ENCODE measurements at places on chromosomes 4 and X.

DNA sequence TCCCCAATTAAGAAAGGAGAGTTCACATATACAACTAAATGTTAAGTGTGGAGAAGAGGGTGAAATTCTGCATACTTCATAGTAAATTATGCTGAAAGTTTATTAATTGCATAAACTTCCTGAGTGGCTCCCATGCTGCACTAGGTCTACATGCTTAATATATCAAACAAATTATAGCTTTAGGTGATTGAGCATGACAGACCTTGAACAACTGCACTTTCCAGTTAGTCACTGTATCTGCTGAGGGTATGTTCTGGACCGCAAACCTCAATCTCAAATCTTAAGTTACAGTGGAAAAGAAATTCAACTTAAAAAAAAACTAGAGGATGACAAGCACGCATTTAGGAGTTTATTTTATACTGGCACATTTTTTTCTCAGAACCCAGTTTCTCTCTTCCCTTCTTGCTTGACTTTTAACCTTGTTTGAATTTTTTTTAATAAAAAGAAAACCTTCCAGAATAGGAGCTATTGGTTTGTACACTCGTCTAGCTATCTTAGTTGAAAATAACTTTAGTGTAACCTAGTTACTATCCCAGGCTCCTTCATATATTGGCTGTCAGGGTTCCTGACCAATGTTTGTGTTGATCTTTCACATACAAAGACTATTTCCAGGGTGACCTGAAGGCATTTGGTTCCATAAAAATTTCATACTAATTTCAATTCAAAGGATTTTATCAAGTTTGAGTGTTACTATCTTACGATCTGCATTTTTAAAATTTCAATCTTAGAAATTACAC, 10.2 kb upstream of the FAM120C start:
- no peak overlapping the region for H3K27ac ChIP-seq
- no peaks in the 10 kb centered on the region for H3K27me3 ChIP-seq
- H3K4me3 ChIP-seq = no peak overlapping the region

DNA sequence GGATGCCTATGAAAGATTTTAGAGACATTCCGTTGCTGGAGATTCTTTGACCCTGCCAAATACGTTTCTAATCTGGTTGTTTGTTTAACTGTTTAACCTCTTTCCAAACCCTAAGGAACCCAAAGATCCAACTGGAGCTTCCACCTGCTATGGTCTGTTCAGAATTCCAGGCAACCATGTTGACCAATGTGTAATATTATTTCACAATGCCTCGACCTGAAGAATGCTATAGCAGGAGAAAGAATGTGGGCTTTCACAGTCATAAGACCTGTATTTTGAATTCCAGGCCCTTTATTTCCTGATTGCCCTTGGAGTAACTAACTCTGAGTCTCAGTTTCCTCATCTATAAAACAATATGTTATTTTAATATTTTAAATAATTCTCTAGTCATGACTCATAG, 90.8 kb downstream of the COL25A1 start:
- no peaks in the 10 kb centered on the region for H3K36me3 ChIP-seq
- peaks cover 2% of the 10 kb centered on the region for H3K27me3 ChIP-seq
- no peak for DNase-seq
- H3K4me3 ChIP-seq = no peak overlapping the region
- no peaks in the 10 kb centered on the region for H3K4me1 ChIP-seq
- H3K27ac ChIP-seq = no peak overlapping the region

DNA sequence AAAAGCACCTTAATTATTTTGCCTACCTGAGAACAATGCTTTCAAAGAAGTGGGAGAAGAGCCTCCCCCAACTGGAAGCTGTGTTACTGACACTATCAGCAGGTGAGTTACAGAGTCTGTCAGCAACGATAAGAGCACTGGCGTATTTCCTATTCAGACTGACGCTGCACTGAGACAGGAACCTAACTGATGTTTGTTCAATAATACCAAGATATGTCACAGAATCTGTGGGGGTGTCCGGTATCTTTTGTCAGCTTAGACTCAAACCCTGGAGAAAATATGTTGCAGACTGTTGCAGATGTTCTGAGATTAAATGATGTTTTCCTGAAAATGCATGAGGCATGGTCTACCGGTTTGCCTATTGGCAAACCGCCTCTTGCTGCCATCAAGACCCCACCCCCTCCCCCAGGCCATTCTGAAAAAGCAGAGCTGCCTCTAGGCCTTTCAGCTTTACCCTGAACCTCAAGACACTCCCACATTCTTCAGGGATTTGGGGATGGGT, 115.2 kb upstream of the KIT start:
- no peaks in the 10 kb centered on the region for H3K27me3 ChIP-seq
- H3K36me3 ChIP-seq = no peaks in the 10 kb centered on the region
- H3K27ac ChIP-seq = no peak overlapping the region
- H3K4me1 ChIP-seq = peaks cover 8% of the 10 kb centered on the region

DNA sequence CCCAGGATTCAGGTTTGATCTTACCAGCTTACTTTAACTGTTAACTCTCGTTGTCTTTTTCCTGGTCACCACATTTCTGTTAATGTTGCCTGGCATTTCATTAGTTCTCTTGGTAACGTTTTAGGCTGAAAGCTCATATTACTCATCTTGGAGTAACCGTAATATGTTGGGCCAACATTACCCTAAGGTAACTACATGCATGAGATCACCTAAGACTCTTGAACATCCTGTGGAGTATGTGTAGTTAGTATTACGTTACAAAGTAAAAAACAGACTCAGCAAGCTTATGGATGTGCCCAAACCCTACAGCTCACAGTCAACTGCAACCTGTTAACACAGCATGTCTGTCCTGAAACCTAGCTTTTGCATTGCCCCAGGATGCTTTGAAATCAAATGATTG, 203.3 kb upstream of the HS3ST1 start:
- H3K4me3 ChIP-seq = no peak overlapping the region
- no peaks in the 10 kb centered on the region for H3K27me3 ChIP-seq
- H3K27ac ChIP-seq = no peak overlapping the region
- H3K4me1 ChIP-seq = no peaks in the 10 kb centered on the region
- DNase-seq = no peak

DNA sequence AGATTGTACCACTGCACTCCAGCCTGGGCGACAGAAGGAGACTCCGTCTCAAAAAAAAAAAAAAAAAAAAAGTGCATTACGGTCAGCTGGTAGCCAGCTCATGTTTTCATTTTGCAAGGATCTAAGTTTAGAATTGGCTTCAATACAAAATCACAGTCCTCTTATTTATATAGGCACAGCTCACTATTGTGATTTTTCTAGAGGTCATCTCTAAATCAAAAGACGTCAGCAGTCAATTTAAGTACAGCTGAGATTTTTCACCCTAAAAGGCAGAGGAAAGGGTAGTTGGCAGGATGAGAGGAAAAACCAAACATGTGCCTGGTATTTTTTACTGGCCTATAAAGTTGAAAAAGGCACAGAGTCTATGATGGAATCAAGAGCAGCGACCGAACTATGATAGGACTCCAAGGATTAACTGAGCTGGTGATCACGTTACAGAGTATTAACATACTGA, 30.8 kb downstream of the ASB5 start:
- H3K36me3 ChIP-seq = no peaks in the 10 kb centered on the region
- H3K4me1 ChIP-seq = no peaks in the 10 kb centered on the region
- DNase-seq = no peak
- H3K4me3 ChIP-seq = no peak overlapping the region

GRCh38 chrX:133859336-133859735, 126.1 kb downstream of the GPC3 start:
- H3K4me1 ChIP-seq = no peaks in the 10 kb centered on the region
- H3K4me3 ChIP-seq = no peak overlapping the region
- H3K27ac ChIP-seq = no peak overlapping the region

GRCh38 chrX:24283127-24283794, 30.6 kb downstream of the SUPT20HL2 start:
- no peaks in the 10 kb centered on the region for H3K36me3 ChIP-seq
- H3K27ac ChIP-seq = no peak overlapping the region
- no peak for DNase-seq
- H3K4me3 ChIP-seq = no peak overlapping the region

DNA sequence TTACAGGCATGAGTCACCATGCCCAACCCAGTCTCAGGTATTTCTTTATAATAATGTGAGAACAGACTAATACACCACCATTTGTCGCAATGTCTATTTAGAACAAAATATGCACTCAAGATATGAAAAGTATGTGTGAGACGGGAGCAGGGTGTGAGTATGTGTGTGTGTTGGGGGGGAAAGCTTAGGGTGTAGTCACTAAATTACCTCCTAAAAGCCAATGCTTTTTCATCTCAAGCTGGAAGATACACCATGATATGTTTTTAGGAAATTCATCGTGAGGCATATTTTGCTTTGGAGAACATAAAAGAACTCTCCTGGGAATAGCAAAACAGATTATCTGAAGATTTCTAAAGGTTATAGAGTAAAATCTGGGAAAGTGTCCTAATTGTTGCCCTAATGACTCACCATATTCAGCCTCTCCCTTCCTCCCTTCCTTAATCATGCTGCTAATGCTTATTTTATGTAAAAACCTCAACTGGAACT, 262.7 kb downstream of the PDHA2 start:
- no peaks in the 10 kb centered on the region for H3K4me1 ChIP-seq
- no peak overlapping the region for H3K4me3 ChIP-seq
- no peaks in the 10 kb centered on the region for H3K36me3 ChIP-seq

- DNase-seq = no peak
- H3K27me3 ChIP-seq = no peaks in the 10 kb centered on the region
- H3K36me3 ChIP-seq = no peaks in the 10 kb centered on the region
- no peaks in the 10 kb centered on the region for H3K4me1 ChIP-seq
These were observed 25.7 kb downstream of the SGMS2 start for GRCh38 chr4:107850438-107850837.

GRCh38 chr4:87025614-87026041, 90.8 kb downstream of the AFF1 start:
- H3K27ac ChIP-seq = no peak overlapping the region
- no peak for DNase-seq
- H3K27me3 ChIP-seq = no peaks in the 10 kb centered on the region
- H3K36me3 ChIP-seq = no peaks in the 10 kb centered on the region
- no peak overlapping the region for H3K4me3 ChIP-seq

- no peak overlapping the region for H3K4me3 ChIP-seq
- H3K36me3 ChIP-seq = no peaks in the 10 kb centered on the region
- H3K27me3 ChIP-seq = no peaks in the 10 kb centered on the region
These were observed 57.8 kb downstream of the HEPH start for GRCh38 chrX:66221856-66222255.

DNA sequence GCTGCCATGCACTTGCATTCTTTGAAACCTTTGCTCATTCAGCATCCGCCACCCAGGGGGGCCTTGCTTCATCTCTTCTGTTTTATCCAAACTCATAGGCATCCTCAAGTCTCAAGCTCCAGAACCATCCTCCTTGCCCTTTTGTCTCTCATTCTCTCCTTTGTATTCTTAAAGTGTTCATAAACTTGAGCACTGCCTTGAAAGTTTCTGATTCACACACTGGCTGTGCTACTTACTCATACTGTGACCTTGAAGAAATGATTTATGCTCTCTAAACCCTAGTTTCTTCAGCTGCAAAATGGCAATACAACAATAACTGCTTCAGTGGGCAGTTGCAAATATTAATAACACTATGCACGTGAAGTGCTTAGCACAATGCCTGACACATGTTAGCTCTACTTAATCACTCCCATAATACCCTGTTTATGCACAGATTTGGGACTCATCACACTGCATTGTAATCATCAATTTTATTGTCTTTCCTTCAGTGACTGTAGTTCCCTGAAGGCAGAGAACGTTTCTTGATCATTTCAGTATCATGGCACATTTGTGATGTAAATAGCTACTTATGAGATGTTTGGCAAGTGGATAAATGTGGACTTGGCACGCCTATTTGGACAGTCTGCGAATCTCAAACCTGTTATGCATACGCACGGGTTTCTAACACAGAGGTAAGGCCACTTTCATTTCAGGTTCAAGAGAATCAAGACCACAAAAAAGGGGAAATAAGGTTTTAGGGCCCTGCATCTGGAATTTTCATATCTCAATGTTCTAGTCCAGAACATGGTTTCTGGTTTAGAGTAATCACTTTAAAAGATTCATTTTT, 291.0 kb downstream of the LDB2 start:
- no peaks in the 10 kb centered on the region for H3K4me1 ChIP-seq
- H3K27me3 ChIP-seq = no peaks in the 10 kb centered on the region
- no peak for DNase-seq
- H3K27ac ChIP-seq = no peak overlapping the region
- H3K36me3 ChIP-seq = no peaks in the 10 kb centered on the region
- H3K4me3 ChIP-seq = no peak overlapping the region

DNA sequence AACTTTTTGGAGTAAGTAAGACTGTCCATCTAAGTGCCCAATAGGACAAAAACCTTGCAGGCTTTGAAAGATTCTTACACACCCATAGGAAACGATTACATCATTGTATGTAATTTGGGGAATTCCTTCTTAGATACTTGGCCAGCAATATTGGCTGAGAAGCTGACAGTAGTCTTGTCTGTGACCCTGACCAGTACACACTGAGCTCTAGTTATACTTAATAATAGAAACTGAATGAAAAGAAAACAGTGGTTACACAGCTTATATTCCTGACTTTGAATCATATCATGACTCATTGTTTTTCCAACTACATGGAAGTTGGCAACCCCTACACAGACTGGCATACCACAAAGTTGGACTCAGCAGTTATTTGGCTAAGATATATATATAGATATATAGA, 7.1 kb upstream of the TLR2 start:
- no peak overlapping the region for H3K27ac ChIP-seq
- no peaks in the 10 kb centered on the region for H3K4me1 ChIP-seq
- DNase-seq = no peak
- no peaks in the 10 kb centered on the region for H3K27me3 ChIP-seq
- H3K36me3 ChIP-seq = no peaks in the 10 kb centered on the region
- H3K4me3 ChIP-seq = no peak overlapping the region

GRCh38 chrX:20596856-20597255, 330.1 kb upstream of the RPS6KA3 start:
- H3K27me3 ChIP-seq = no peaks in the 10 kb centered on the region
- no peak overlapping the region for H3K4me3 ChIP-seq
- no peaks in the 10 kb centered on the region for H3K4me1 ChIP-seq
- no peak for DNase-seq
- no peaks in the 10 kb centered on the region for H3K36me3 ChIP-seq

GRCh38 chr4:34964613-34965012, 1279.7 kb downstream of the ARAP2 start:
- H3K4me1 ChIP-seq = no peaks in the 10 kb centered on the region
- H3K36me3 ChIP-seq = no peaks in the 10 kb centered on the region
- DNase-seq = no peak
- no peaks in the 10 kb centered on the region for H3K27me3 ChIP-seq

DNA sequence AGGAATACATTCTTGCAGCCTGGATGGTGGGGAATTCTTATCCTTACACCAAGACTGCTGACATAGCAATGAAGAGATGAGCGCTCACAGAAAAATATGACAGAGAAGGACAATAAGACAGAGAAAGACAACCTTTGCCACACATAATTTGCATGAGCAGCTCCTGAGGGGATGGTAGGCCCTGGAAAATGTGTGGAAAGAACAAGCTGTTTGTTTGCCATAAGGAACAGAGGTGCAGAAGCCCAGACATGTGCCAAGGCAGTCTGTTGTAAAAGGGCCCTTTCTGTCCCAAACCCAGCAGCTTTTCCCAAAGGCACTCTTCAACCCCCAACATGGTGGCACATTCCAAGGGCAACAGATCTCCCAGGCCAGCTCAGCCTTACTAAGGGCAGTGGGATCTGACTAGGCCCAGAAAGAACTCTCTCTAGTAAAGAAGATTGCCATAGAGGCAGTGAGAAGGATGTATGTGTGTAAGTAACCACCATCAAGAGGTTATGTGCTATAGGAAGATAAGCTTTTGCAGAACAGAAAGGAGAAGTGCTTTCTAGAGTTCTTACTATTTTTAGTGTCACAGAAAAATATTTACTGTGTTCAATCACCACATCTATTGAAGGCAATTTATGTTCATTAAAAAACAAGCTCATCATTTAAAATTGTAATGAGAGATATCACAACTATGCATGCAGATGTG, 287.0 kb upstream of the RASGEF1B start:
- no peak for DNase-seq
- H3K27ac ChIP-seq = no peak overlapping the region
- no peaks in the 10 kb centered on the region for H3K36me3 ChIP-seq
- no peaks in the 10 kb centered on the region for H3K4me1 ChIP-seq
- no peaks in the 10 kb centered on the region for H3K27me3 ChIP-seq
- H3K4me3 ChIP-seq = no peak overlapping the region

Measured in natural killer cell (primary cell).